ENCODE measurements at places on chromosomes 2 and 18. TPM values are rescaled to one million over a fixed set of nuclear protein-coding genes. Genes with fewer than 3 reads are reported as not detected.

- no peak overlapping the region for H3K27ac ChIP-seq
- H3K4me1 ChIP-seq: no peaks in the 10 kb centered on the region
- H3K4me3 ChIP-seq: no peak overlapping the region
- no peaks in the 10 kb centered on the region for H3K27me3 ChIP-seq
These were observed 16.8 kb downstream of the SP140L start for GRCh38 chr2:230343747-230344146.

Gene AQP12A
- not detected for total RNA-seq

Gene TUBB6
- total RNA-seq: 445 TPM

Gene MROH2A
- total RNA-seq: not detected

DNA sequence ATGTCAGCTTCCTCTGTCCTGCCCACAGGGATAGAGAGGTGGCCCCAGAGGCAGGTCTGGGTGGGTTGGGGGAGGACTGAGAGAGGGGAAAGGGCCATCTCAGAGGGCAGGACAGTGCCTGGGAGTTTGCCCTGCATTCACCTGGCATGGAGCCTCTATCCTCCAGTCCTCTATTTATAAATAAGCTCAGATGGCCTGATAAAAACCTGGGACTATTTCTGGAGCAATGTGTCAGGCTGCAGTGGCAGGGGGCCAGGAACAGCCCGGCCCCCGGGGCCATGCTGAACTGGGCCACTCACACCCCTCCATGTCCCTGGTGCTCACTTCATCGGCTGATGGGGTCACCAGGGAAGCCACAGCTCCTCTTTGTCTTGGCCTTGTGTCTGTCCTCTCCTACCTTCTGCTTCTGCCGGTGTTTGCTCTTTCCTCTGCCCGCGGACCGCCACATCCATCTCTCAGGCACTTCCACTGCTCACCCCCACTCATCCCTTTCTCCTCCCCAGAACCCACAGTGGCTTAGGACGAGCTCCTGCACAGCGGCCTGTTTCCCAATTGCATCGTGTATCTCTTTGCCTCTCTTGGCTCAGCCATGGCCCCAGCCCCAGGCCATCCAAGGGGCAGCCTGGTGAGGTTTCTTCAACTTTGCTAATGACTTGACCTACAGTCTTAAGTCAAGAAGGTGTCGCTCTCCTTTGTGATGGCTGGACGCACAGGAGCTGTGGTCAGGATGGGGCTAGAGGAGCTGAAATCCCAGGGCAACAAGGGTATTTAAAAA, 38.8 kb downstream of the SCTR start:
- no peak overlapping the region for H3K27ac ChIP-seq
- peak; percentile 36 for DNase-seq
- H3K36me3 ChIP-seq: no peaks in the 10 kb centered on the region
- peaks cover 9% of the 10 kb centered on the region for H3K4me1 ChIP-seq
- H3K4me3 ChIP-seq: no peak overlapping the region
- H3K27me3 ChIP-seq: no peaks in the 10 kb centered on the region

GRCh38 chr18:3451183-3451988, 1.4 kb downstream of the TGIF1 start:
- H3K27me3 ChIP-seq: no peaks in the 10 kb centered on the region
- H3K27ac ChIP-seq: peak overlapping the region; percentile 97
- peaks cover 37% of the 10 kb centered on the region for H3K4me1 ChIP-seq
- peak; percentile 97 for DNase-seq
- peaks cover 4% of the 10 kb centered on the region for H3K36me3 ChIP-seq

- H3K27ac ChIP-seq: no peak overlapping the region
- H3K36me3 ChIP-seq: no peaks in the 10 kb centered on the region
- H3K4me3 ChIP-seq: no peak overlapping the region
- H3K4me1 ChIP-seq: no peaks in the 10 kb centered on the region
- H3K27me3 ChIP-seq: peaks cover 2% of the 10 kb centered on the region
These were observed 201.5 kb downstream of the SMAD2 start for GRCh38 chr18:47728921-47729320.

DNA sequence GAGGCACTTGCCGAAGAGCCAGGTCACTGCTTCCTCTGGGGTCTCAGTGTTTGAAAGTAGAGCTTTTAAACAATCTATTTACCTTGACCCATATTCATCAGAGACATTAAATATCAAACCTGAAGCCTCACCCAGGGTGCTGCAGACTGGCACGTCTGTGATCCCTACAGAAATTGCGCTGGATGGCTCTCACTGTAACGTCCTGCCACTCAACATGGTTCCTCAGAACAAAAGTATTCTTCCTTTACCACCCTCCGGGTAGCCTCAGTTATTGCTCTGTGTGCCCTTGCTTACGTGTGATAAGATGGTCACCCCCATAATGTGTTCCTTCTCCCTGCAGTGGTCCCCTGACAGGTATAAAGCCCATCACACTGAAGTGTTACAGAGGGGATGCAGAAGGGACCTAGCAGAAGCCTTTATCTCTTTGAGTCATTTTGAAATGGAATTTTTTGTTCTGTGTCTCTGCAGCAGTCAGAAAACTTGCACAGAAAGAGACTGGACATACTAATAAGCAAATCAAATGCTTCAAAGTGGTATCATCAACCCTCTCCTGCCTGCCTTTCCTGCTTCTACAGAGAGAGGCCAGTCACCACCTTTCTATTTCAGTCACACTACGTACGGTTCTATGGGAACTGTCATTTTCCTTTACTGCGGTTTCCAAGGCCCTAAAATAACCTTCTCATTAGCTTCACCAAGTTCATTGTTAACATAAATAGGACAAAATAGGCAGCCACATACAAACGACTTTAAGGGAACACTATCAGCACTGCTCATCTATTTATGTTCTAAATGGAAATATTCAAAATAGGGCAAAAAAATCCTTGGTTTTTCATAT, 86.8 kb downstream of the METTL8 start:
- peaks cover 52% of the 10 kb centered on the region for H3K4me1 ChIP-seq
- no peak for DNase-seq
- H3K36me3 ChIP-seq: no peaks in the 10 kb centered on the region
- H3K27me3 ChIP-seq: no peaks in the 10 kb centered on the region
- H3K4me3 ChIP-seq: no peak overlapping the region

DNA sequence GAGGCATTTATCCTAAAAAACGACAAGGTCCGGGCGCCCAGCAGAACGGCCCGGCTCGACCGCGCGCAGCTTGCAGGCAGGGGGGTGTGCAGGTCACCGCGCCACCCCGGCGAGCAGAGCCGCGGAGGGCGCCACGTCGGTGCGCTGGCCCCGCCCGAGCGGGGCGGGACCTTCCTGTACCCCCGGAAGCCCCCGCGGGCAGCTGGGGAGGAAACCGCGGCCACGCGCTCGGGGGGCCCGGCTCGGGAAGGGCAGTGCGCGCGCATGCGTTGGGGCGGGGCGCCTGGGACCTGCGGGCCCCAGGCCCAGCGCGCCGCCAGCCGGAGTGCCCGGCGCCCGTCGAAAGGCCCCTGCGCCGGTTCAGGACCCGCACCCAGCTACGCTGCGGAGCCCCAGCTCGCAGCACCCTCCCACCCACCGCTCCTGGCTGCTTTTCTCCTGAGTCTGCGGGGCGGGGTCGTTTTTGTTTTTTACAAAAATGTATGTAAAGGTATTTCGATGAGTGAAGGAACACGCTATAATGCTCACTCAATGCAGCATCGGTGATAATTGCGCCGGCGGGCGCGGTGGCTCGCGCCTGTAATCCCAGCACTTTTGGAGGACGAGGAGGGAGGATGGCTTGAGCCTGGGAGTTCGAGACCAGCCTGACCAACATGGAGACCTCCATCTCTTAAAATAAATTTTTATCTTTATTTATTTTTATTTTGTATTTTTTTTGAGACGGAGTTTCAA, 47.7 kb upstream of the POMC start:
- no peaks in the 10 kb centered on the region for H3K27me3 ChIP-seq
- H3K27ac ChIP-seq: peak overlapping the region; percentile 65
- peak; percentile 85 for DNase-seq
- peak overlapping the region; percentile 65 for H3K4me3 ChIP-seq

GRCh38 chr2:40020997-40021396, 241.9 kb upstream of the THUMPD2 start:
- no peaks in the 10 kb centered on the region for H3K4me1 ChIP-seq
- H3K4me3 ChIP-seq: no peak overlapping the region
- no peaks in the 10 kb centered on the region for H3K36me3 ChIP-seq
- H3K27ac ChIP-seq: no peak overlapping the region

- no peak overlapping the region for H3K4me3 ChIP-seq
- DNase-seq: no peak
- no peak overlapping the region for H3K27ac ChIP-seq
- peaks cover 67% of the 10 kb centered on the region for H3K36me3 ChIP-seq
- no peaks in the 10 kb centered on the region for H3K4me1 ChIP-seq
These were observed 9.2 kb downstream of the NMI start for GRCh38 chr2:151280271-151280670.

DNA sequence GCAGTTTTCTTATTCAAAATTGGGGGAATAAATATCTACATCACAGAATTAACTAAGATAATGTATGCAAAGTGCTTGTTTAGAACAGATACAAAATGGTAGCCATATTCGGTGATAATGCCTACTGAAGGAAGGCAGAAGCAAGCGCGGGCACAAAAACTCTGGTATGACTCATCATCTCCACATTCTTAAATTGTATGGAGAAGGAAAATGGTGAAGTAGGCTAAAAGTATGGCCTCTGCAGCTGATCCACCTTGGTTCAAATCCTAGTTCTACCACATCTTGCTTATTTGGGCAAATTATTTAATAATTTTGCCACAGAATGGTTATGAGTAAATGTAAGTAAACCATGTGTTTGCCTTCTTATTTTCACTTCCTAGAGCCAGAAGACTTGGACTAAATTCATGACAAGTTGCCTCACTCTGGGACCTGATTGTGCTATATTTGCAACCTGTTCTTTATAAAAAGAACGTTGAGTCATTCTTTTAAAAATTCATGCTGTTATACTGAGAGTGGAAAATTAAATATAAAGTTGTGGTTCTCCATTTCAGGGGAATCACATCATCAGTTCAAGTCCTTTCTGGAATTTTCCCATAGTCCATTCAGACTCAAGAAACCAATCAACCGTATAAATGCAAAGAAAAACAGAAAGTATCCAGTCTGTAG, 9.0 kb upstream of the CDK15 start:
- no peaks in the 10 kb centered on the region for H3K36me3 ChIP-seq
- no peak for DNase-seq
- no peak overlapping the region for H3K27ac ChIP-seq
- H3K4me3 ChIP-seq: no peak overlapping the region
- H3K27me3 ChIP-seq: no peaks in the 10 kb centered on the region

GRCh38 chr2:219119422-219120043, 41.1 kb downstream of the NHEJ1 start:
- H3K27me3 ChIP-seq: no peaks in the 10 kb centered on the region
- DNase-seq: no peak
- H3K27ac ChIP-seq: no peak overlapping the region
- H3K4me3 ChIP-seq: no peak overlapping the region
- H3K36me3 ChIP-seq: no peaks in the 10 kb centered on the region

GRCh38 chr2:160375037-160375436, 118.6 kb downstream of the RBMS1 start:
- peak overlapping the region; percentile 24 for H3K27ac ChIP-seq
- no peak overlapping the region for H3K4me3 ChIP-seq
- no peaks in the 10 kb centered on the region for H3K27me3 ChIP-seq
- no peaks in the 10 kb centered on the region for H3K4me1 ChIP-seq
- no peak for DNase-seq
- H3K36me3 ChIP-seq: no peaks in the 10 kb centered on the region

Gene IL1R1
- total RNA-seq: 52.2 TPM

DNA sequence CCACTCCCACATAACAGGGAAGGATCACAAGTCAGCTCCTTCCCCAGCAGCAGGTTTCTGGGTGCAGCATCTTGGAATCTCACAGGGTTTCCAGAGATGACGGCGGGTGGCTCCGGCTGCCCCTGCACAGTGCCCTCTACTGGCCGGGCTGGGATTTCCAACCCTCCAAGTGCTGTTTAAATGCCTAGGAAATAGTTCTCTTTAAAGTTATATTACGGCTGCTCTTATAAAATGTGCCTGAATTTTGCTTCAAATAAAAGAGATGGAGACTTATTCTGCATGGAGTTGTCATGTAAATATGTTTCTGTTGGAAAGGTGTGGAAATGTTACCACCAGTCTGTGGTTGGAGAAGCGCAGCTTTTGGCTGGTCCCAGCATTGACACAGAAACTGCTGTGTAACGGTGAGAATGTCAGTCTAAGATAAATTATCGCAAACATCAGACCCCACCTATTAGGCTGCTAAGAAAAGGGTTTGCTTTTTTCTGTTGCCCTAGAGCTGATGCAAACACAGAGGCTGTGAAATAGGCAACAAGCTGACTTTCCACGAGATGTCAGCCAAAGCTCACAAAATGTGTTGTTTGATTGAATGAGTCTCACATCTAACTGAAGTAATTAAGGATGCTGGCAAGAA, 3.3 kb upstream of the HJURP start:
- H3K36me3 ChIP-seq: no peaks in the 10 kb centered on the region
- H3K4me1 ChIP-seq: peaks cover 15% of the 10 kb centered on the region
- no peak for DNase-seq
- no peak overlapping the region for H3K27ac ChIP-seq
- no peak overlapping the region for H3K4me3 ChIP-seq

DNA sequence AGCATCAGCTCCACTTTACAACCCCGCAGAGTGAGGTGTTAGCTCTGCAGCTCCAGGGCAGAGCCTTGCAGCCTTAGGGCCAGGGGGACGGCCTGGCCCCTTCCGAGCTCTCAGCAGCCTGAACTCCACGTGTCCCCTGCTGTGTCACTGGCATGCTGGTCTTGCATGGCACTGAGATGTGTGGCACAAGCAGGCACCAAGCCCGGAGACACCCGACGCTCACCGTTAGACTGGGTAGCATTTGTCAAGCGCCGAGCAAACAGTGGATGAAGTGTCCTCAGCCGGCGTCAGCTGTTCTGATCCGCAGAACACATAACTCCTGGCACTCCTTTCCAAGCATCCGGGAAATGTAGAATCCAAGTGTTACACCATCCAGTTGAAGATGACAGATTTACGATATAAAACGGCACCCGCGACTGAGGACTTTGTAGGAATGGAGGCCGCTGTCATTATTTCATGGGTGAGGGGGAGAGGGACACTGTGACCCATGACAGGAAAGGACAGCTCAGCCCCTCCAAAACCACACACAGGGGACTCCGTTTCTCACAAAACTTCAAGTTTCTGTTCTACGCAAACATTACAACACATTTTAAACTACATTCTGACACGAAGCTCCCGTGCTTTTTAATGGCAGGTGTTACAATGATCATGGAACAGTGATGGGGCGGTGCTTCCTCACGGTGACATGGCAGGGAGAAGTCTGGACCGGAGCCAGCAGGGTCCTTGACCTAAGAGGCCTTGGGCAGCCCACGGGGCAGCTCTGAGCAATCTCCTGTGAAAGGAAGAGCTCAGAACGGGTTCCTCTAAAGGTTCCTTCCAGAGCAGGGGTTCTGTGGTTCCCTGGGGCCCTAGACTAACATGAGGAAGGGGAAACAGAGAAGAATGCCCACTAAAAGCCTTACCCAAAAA, 89.4 kb downstream of the HDAC4 start:
- peaks cover 4% of the 10 kb centered on the region for H3K4me1 ChIP-seq
- DNase-seq: peak; percentile 93
- peak overlapping the region; percentile 18 for H3K4me3 ChIP-seq
- H3K36me3 ChIP-seq: no peaks in the 10 kb centered on the region
- no peaks in the 10 kb centered on the region for H3K27me3 ChIP-seq

Gene IGFBP2
- total RNA-seq: 13.0 TPM

- no peak for DNase-seq
- no peak overlapping the region for H3K27ac ChIP-seq
- no peaks in the 10 kb centered on the region for H3K27me3 ChIP-seq
- no peak overlapping the region for H3K4me3 ChIP-seq
These were observed 18.6 kb downstream of the PRKD3 start for GRCh38 chr2:37306024-37306423.

Gene GKN2
- not detected for total RNA-seq

- DNase-seq: no peak
- H3K27ac ChIP-seq: no peak overlapping the region
- no peak overlapping the region for H3K4me3 ChIP-seq
- H3K4me1 ChIP-seq: no peaks in the 10 kb centered on the region
- no peaks in the 10 kb centered on the region for H3K27me3 ChIP-seq
These were observed 14.0 kb upstream of the ST6GAL2 start for GRCh38 chr2:106899786-106900530.

All from sigmoid colon (tissue), 7 donors.